Posterior vena cava (tissue), 2 donors: ENCODE measurements at places on chromosomes 5 and 9.

DNA sequence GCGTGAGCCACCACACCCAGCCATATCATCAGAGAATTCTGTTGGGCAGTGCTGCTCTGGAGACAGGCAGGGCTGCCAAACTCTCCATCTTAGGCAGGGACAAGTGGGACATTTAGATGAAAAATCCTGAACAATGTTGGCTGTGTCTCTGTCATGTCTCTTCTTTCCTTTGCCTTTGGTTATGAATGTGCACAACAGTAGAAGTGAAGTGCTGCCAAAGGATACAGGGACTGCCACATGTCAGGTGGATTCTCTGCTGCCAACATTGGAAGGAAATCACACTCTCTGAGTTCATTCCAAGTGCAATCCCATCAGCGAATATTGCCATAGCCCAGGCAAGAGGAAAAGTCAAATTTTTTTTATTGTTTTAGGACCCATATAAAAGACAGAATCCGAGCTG, 348.8 kb downstream of the TRPM3 start:
- DNase-seq, result no peak

DNA sequence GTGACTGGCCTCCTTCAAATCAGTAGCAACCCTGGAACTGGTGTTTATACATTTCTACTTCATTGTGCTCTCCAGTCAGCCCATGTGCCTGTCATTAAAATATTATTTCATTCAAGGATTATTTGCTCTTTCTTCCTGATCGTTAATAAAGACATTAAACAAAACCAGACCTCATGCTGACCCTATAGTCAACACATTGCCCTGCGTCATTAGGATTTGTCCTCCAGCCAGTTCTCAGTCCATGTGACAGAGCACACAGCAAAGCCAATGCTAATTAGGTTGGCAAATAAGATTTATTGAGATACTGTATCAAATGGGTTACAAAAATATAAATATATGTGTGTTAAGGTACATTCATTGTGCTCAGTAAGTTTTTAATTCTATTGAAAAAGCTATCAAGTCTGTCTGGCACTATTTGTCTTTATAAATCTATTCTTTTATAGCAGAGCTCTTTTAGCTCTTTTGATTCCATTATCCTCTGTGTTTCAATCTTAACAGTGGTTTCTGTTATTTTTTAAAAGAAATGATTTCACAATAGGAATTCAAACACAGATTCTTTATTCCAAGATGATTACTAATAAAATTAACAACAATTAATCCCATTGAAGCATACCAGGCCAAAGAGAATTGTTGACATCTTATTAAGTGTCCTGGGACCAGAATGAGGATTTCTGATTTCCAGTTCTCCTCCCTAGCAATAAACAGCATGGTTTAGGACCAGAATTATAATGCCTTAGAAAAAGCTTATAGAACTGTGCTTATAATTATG, 209.4 kb upstream of the RGMB start:
- DNase-seq, result no peak

DNA sequence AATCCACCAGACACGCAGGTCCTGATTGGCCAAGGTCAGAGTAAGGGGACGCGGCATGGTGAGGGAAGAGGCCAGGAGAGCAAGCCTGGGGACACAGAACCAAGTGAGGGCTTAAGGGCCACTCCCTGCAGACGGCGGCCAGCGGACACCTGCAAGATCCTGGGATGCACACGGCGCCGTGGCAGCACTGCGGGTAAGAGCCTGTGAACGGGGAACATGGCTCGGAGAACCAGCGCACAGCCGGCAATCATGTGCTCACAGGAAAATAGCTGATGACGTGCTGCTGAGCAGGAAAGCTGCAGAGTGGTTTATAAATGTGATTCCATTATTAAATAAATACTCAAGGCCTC, 27.0 kb upstream of the NSMF start:
- DNase-seq, result peak; percentile 51

DNA sequence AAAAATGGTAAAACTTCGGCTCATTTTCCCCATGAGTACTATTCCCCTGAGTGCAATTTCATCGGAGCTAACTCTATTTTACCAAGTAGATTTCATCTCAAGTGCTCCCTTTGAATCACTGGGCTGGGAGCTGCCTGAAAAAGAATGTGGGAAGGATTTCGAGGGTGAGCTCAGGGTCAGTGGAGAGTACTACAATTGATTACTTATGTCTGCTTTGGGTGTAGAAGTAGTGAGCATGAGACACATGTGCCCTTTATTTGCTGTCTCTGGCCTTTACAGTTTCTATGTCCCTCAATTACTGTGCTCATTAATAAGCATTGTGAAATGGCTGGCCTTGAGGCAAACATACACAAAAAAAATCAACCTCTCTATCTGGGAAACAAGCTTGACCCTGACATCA, 172.7 kb upstream of the RFX3 start:
- no peak for DNase-seq

DNA sequence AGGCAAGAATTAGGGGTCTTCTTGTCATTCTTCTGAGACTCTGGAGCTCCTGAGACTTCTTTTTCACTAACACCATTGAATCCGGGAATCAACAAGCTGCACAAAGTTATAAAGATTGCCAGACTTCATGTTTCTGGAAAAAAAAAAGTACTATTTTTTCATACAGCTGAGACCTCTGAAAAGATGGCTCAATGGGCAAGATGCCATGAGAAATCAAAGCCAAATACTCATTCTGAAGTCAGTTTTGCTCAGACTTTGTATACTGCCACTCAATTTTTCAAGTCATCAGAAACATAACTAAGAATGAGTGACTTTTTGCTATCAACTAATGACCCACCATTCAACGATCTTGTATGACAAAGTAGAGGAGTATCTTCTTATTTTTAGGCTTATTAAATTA, 512.0 kb downstream of the RAB3C start:
- DNase-seq, result no peak

- DNase-seq, result no peak
Observed at GRCh38 chr9:69173497-69173890, 583 bp upstream of the TJP2 start.

- no peak for DNase-seq
Observed at GRCh38 chr9:75039801-75040200, 11.7 kb upstream of the CARNMT1 start.

GRCh38 chr5:142748568-142749249, 21.5 kb upstream of the ARHGAP26 start:
- DNase-seq, result no peak

GRCh38 chr9:86763791-86764190, 183.5 kb downstream of the GAS1 start:
- no peak for DNase-seq

DNA sequence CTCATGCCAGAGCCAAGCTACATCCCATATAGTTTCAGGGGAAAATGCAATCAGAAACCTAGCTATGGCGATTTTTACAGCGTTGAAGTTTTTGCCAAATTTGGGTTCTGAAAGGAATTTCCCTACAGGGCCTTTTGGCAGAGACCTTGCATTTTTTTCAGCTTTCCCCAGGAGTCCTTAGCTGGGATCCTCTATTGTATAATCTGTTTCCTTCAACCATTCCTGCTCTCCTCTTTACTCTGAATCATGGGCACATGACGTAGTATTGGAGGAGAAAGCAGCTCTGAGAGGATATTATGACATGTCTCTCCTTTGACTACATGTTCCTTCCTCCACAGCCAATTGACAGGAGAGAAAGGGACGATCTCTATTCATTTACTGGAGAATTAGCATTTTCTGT, 118.5 kb upstream of the ERCC6L2 start:
- no peak for DNase-seq

GRCh38 chr5:77174526-77174925, 36.0 kb upstream of the PDE8B start:
- no peak for DNase-seq
